ENCODE measurements at places on chromosomes 2 and 18.

DNA sequence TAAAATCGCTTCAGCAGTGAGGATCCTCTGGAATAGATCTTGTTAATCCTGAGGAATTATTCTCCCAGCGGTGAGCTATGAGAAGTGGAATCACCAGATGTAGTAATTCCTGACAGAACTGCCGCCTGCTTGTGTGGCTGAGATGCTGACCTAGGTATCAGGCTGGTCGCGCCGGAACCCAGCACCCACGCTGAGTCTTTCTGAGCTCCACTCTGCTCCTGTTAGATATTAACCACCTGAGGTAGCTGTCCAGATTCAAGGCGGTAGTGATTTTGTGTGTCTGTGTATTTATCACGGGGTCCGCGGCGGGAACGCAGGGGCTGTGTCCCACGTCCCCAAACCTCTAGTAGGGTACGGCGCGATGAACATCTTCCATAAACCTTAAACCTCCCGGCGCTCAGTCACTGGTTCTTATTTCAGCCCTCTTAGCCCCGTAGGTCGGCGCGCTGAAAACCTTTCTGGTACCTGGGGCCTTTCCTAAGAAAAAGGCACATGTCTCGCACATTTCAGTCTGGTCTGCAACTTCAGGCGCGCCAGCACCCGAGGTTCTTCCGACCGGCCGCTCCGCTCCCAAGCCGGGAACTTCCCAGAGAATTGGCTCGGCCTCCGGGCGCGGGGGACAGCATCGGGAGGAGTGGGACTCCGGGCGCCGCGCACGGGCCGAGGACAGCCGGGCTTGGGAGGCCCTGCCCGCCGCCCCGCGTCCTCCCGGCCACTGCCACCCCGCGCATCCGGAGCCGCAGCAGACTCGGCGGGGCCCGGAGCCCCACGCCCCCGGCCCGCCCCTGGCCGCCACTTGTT is 542 bp upstream of the CNNM3 start:
- DNase-seq = no peak

- no peak for DNase-seq
These were observed 190.1 kb downstream of the KLHL29 start for GRCh38 chr2:23574919-23575654.

GRCh38 chr18:3451183-3451988 is 1.4 kb downstream of the TGIF1 start:
- peak; percentile 67 for DNase-seq

GRCh38 chr18:366466-367061 is 98.7 kb upstream of the THOC1 start:
- no peak for DNase-seq

DNA sequence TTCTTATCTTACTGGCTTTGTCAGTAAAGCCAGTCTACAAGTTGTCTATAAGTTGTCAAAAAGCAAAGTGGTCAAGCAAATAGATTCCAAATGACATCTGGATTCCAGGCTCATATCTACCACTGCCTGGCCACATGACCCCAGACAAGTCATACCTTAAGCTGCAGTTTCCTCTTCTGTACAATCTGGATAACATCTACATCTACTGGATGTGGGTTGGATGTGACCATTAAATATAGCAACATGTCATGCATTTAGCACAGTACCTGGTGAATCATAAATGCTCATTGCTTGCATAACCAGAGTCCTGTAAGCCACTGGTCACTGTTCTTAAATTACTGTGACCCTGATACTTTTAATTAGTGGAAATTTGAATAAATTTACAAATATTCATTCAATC is 16.8 kb downstream of the COBLL1 start:
- DNase-seq = no peak

DNA sequence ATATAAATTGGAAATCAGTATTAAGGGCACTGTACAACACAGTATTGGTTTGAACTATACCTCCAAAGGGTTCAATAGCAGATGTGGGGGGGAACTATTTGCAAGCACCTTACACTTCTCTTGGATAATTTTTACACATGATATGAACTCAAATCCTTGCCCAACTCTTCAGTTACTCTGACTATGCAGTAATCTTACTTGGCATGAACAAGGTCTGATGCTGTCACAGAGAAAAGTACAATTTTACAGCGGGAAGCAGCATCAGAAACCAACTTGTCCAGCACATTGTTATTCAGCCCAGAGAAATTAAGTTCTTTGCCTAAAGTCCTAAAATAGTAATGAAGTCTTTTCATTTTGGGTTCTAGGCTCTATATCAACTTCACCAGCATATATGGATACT is 98.2 kb downstream of the ZNF521 start:
- DNase-seq = no peak

GRCh38 chr18:50721451-50722120 is 98.2 kb downstream of the MRO start:
- DNase-seq = no peak

DNA sequence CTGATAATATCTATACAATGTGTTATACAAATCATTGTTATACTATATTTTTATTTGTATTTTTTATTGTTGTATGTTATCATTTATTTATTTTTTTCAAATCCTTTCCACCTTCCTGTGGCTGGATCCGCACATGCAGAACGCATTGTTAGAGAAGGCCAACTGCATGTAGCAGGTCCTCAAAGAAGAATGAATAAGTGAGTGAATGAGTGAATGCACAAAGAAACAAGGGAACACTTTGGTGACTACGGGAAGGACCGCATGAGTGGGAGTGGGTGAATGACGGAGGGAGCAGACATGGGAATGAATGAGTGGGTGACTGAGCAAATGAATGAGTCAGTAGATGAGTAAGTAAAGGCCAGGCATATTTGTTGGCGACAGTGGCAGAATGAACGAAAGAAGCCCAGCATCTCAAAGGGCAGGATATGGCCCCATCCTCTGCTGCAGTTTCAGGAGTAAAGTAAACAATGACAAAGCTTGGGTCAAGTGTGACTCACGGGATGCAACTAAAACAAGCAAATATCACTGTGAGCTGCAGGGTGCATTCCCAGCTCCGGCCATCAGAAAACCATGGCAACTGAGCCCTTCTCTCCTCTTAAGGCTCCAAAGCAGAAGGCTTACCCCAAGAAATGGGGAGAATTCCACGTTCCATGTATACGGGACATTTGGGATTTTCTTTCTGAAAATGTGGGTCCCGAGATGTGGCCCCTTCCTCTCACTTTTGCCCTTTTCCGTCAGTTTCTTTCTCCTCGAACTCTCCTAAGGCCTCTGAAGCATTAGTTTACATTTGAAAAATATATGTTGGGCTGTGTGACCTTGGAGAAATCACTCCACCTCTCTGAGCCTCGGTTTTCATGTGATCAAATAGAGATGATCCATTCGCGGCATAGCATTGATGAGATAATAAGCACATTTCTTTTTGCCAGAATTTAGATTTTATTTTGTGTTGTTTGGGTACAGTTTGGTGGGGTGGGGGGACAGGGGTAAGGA is 24.5 kb downstream of the KCNF1 start:
- DNase-seq = peak; percentile 96

GRCh38 chr2:200483729-200484198 is 26.1 kb downstream of the KCTD18 start:
- DNase-seq = no peak

- DNase-seq = no peak
These were observed 1702.6 kb upstream of the LRRTM1 start for GRCh38 chr2:82007071-82007664.

GRCh38 chr2:59622599-59623308 is 930.7 kb downstream of the BCL11A start:
- no peak for DNase-seq

DNA sequence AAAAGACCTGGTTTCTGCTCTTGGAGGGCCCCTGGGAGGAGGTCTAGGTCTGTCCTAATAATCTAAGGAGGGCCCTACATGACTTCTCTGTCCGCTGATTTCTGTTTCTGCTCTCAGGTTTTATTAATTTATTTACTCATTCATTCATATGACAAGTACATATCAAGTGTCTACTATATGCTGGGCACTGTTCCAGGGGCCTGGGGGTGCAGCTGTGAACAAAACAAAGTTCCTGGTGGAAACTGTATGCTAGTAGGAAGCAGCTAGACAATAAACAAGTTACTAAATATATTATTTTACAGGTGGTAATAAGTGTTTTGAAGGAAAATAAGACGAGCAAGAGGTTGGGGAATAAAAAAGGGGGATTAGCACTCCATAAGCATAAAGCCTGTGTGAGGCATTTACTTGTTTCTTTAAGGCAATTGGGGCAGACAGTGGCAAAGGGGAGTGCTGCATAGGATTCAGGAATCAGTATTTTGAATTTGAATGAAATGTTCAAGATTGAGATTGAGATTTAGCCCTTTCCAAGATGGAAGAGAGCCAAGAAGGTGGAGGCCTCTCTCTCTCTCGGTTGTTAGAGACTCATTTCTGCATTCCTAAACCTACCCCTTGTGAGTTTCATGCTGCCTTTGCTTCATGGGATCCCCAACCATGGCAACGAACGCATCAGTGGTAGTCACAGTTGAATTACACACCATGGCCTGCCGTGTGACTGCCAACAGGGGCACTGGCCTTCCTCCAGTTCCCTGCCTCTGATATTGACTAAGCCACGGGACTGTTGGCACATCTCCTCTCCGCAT is 28.3 kb downstream of the DRC1 start:
- no peak for DNase-seq

DNA sequence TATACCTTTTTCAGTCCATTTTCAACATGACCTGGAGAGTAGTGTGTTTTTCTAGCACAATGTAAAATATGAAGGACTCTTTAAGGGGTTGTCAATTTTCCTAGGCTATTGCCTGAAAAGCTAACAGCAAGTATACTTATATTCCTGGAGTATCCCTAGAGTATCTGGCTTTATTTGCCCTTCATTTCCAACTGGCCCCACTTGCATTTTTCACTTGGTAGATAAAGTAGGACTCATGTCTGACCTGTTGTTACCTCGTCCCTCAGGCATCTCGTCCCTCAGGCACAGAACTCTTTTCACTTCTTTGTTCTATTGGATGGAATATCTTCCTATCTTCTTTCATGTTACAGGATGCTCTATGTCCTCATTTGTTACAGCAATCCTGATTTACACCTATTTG is 69.2 kb downstream of the SPAG16 start:
- no peak for DNase-seq

DNA sequence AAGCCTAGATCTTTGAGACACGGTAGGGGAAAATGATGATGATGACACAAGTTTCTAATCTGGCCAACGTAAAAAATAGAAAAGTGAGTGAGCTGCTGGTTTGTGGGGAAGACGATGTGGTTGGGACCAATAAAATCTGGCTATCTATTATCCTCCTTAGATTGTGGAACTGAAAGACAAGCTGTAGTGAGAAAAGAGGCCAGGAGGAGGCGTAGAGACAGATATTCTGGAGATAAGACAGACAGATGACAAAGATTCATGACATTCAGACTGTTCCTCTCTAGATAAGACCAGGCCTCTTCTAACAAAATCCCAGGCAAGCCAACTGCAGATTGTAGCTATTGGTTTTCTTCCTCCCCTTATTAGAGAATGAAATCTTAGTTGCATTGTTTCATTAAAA is 376.3 kb upstream of the UBE2E3 start:
- DNase-seq = no peak

- no peak for DNase-seq
These were observed 343.9 kb downstream of the DYSF start for GRCh38 chr2:71797035-71797810.

DNA sequence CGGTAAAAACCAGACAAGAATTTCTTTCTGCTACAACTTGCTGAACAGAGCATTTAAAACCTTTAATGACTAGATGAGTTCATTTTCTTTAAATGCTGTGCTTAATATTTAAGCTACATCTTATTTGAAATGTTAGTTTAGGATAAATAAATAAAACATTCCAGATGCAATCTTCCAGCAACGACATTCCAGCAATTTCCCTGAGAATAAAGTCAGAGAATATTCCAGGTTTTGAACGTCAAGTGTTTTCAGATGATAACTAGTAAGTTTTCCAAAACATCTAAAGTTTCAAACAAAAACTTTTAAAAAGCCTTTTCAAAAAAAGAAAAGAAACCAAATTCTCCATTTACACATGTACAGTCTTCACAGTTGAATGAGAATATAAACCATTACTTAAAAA is 104.8 kb downstream of the PPP1R1C start:
- no peak for DNase-seq

DNA sequence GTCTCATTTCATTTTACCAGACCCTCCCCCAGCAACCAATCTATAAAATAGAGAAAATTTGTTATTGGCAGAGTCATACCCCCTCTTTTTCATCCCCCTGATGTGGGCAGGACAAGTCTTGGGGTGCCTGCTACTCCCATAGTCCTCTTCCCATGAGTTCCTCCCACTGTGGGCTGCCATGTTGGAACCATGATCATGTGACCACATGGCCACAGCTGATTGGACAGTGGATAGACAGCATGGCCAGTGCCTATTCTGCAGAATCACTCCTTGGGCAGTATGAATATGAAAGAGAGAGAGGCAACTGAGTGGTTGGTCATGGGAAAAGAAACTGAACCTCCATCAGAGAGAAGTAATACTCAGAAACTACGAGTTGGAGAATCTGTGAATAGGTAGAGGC is 84.9 kb downstream of the PDCL3 start:
- no peak for DNase-seq

DNA sequence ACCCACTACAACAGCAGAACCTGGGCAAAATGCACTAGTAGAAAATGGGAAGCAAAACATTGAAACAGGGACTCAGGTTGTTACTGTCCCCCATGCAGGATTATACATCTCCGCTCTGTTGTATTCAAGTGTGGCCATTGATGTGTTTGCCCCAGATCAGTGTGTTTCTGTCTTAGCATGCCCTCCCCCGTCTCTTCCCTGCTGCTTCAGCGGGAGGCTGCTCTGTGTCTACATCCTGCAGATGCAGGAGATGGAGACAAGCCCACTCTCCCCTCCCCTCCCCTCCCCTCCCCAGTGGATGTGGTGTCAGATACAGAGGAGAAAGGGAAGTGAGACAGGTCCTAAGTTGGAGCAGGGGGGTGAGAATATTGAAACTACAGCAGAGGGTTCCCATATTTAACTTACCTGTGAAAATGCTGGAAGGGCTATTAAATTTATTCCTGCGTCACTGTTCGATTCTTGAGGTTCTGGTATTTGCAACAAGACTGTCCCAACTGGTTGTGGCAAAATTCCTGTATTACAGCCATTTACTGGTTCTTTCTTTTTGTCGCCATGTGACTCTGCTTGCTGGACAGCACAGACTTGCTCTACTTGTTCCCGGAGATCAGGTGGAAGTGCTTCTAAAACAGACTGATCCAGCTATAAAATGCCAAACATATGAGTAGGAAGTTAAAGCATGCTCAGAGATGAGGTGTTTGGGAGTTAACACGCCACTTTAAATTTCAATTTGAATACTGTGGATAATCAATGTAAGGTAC is 67.0 kb downstream of the EIF5B start:
- DNase-seq = no peak

DNA sequence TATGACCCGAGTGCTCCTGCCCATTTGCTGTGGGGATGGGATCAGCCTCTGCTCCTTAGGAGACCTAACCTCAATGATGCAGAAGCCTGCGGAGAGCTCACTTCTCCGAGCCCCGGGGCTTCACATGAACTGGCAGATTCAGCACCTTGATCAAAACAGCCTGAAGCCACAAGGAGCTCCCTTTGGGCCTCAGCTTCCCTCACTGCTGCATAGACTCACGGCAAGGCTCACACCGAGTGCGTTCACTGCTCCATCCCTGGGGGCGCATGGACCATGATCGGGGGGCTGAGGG is 33.0 kb downstream of the CRACDL start:
- no peak for DNase-seq

- DNase-seq = no peak
These were observed 933.6 kb upstream of the FANCL start for GRCh38 chr2:59174536-59175243.

- no peak for DNase-seq
These were observed 54.9 kb upstream of the HS6ST1 start for GRCh38 chr2:128373451-128374000.

- DNase-seq = no peak
These were observed 56.4 kb downstream of the ZFP36L2 start for GRCh38 chr2:43169987-43170386.

Measured in GM04503 (cell line).